ENCODE measurements at places on chromosomes 1 and 21.

GRCh38 chr1:169236880-169237279 is 130.4 kb downstream of the ATP1B1 start:
- no peak for DNase-seq

GRCh38 chr1:203652724-203653461 is 26.3 kb downstream of the ATP2B4 start:
- no peak for DNase-seq

DNA sequence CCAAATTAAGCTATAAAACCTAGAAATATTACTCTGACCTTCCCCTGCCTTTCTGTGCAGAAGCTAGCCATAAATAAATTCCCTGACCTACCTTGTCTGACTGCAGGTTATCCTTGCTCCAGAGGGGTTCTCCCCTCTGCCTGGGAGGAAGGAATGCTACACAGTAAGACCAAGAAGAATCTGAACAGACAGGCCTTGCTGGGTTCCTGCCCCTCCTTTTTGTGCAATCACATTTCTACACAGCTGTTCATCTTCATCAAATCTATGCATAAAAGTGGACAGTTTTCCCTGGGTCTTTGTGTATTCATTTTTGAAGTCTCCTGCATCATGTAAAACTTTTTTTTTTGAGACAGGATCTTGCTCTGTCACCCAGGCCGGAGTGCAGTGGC is 50.6 kb downstream of the DNTTIP2 start:
- no peak for DNase-seq

- no peak for DNase-seq
Measured at GRCh38 chr1:185540295-185540694, 193.9 kb upstream of the HMCN1 start.

DNA sequence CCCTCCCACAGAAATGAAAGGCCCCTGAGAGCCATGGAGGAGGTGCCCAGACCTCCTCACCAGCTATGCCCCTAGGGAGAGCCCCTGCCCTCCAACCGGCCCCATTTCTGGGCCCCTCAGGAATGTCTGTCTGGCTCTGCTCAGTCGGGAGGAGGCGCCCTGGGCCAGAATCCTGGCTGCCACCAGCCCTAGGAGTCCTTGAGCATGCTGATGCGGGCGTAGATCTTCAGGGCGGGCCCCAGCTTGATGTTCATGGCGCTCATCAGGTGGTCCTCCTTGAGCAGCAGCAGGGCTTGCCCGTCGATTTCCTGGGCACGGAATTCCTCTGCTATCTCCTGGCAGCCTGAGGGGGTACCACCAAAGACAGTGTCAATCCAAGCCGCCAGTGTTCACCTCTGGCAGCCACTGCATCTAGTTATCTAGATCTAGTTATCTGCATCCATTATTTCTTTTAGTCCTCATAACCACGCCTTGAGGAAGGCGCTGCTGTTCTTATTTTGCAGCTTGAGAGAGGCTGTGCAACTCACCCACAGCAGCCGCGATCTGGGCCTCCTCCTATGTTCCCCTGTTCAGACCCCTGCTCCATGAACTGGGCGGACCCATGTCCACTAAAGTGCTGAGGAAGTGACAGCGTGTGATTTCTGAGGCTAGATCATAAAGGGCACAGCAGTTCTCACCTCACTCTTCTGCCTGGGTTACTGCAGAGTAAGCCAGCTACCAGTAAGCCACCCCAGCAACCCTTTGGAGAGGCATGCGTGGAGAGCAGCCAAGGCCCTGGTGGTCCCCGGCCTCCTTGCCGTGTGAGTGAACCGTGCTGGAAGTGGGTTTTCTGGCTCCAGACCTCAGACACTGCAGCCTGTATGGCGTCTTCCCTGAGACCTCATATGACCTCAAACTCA is 4.0 kb upstream of the A3GALT2 start:
- DNase-seq: no peak

GRCh38 chr1:27487966-27488884 is 1.7 kb downstream of the WASF2 start:
- no peak for DNase-seq

DNA sequence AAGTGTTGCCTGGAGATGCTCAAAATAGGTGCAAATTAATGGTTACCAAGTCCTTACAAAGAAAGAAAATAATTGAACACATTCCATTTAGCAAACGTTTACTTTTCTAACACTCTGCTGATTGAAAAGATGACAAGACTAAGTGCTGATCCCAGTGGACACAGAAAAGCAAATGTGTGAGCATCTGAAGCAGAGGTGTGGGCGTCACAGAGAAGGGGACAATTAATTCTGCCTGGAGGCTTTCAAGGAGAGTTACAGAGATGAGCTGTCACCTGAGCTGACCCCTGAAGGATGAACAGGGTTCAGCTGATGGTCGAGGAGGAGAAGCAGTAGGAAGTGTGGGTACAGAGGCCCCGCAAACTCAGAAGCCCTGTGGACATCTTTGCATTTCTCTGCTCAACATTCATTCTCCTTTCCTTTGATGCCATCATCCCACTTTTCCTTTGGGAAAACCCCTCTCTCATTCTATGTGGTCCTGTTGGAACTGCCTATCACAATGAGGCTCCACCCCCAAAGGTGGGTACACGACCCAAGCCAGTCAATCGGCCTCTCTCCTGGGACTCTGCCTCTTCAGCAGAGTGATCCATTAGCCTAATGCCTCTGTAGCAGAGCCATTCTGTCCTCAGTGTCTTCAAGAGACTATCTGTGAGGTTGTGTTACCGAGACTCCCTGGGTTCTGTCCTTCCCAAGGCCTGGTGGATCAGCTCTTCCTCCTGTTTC is 17.2 kb upstream of the PLA2G2E start:
- no peak for DNase-seq

- no peak for DNase-seq
Measured at GRCh38 chr21:34180407-34180806, 107.0 kb downstream of the MRPS6 start.

- no peak for DNase-seq
Measured at GRCh38 chr1:110945626-110946025, 18.1 kb downstream of the LRIF1 start.

DNA sequence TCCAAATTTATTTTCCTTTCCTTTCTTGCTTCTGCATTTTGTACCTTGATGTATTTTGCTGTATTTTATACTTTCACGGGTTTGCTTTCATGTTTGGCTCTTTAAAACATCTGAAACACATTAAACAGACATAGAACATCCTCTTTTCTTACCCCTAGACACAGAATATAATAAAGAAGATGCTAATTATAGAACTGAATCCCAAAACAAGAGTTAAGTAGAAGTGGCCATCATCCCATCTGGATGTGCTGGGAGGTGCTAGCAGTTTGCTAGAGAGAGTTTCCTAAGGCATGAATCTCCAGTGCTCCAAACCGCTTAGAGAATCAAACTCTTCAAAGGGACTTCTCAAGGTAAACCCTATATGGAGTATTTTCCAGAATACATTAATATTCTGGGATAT is 53.9 kb upstream of the GNG12 start:
- no peak for DNase-seq

GRCh38 chr1:1327291-1327690 is 2.7 kb downstream of the CPTP start:
- no peak for DNase-seq

DNA sequence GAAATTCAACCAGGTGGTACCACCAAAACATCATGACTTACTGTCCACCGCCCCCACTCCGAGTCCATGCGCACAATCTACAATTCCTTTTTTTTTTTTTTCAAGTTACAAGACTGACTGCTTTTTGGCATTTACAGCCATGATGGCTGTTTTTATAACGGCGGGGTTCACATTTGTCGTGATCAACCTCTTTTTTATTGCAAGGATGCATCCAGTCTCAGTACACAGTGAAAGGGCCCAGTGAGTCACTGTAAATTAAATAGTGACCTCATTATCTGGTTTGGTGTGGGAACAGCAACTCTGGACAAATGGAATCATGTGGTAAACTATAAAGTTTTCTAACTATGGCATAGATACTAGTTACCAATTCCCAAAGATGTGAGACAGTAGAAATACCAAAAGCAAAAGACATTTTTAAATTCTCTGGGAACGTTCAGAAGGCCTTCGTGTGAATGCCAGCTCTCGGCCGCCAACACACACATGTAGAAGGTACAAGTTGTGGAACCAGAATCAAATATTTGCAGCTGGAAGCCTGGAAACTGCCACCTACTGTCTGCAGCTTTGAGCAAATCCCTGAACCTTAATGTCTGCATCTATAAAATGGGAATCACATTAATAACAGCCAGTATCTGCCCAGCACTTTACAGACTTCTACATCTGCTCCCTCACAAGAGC is 4.9 kb downstream of the GLIS1 start:
- DNase-seq: no peak

GRCh38 chr1:156912861-156913808 is 7.3 kb upstream of the LRRC71 start:
- peak; percentile 75 for DNase-seq

DNA sequence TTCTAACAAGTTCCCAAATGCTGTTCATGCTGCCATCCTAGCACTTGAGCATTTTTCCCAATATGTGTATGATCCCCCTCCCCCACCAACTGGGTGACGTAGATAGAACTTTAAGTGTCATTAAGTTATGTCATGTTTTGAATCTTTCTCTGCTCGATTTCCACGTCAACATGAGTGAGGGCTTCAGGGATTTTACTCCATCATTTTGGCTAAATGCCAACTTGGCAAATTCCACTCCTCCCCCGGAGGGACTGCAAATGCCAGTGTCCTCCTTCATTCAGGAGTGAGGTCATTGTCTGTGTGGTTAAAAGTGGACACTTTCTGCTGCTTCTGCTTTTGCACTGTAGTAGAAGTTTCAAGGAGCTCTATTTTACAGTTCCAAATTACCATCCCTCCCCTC is 201.7 kb downstream of the FGGY start:
- DNase-seq: no peak

DNA sequence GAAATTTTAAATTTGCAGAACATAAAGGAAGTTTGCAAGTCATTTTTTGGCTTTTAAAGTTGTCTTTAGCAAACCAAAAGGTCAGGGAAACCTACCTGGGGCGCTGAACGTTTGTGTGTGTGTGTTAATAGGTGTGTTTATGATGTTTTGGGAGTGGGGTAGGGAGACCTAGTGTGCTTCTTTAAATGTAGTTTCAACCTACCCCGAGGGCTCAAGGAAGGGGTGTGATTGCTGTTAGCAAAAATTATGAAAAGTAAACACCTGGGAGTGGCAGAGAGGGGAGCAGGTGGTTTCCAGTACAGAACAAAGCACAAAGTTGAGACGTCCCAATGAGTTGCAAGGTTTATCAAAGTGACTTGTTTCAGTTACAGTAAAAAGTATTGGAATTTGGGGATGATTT is 58.7 kb upstream of the WDR26 start:
- DNase-seq: no peak

- no peak for DNase-seq
Measured at GRCh38 chr1:158153746-158154444, 26.8 kb upstream of the CD1D start.

DNA sequence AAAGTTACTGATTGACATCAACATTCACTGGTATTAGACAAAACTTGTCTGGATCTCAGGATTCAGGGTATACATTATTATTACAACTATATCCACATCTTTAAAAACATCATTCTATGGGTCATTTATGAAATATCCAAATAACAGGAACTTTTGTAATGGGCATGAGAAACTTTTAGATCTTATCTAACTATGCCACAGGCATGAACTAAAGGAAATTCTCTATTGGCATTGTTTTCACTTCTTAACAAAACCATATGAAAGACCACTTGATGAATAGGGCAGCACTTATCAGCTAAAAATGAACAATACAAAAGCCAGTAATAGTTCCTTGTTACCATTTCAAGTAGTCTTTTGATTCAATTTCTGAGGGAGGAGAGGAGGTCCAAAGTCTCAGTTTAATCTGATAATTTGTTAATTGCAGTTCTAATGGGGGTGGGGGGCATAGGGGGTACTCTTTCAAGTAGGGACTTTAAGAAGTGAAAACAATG is 30.8 kb upstream of the CPLANE2 start:
- DNase-seq: no peak

- DNase-seq: no peak
Measured at GRCh38 chr1:217896490-217896889, 265.3 kb downstream of the SPATA17 start.

GRCh38 chr21:45473496-45474322 is 68.5 kb downstream of the SLC19A1 start:
- no peak for DNase-seq

GRCh38 chr1:232600424-232601258 is 29.3 kb downstream of the SIPA1L2 start:
- peak; percentile 15 for DNase-seq

GRCh38 chr1:21913258-21913657 is 23.9 kb downstream of the HSPG2 start:
- DNase-seq: no peak

DNA sequence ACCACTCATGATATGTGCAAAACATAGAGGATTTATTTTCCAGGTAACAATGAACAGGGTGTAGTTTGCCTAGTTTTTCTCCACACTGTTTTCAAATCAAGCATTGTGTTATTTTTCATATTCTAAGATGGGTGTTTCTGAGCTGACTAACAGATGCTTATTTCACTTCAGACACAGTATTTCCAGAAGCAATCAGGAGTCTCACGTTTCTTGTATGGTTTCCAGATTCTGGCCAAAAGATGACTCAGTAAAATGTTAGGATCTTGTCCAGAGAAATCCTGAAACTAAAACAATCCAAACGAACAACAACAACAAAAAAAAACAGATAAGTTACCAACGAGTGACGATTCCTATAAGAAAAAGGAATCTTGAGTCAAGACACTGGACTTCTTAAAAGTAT is 5.3 kb downstream of the UTS2 start:
- no peak for DNase-seq

DNA sequence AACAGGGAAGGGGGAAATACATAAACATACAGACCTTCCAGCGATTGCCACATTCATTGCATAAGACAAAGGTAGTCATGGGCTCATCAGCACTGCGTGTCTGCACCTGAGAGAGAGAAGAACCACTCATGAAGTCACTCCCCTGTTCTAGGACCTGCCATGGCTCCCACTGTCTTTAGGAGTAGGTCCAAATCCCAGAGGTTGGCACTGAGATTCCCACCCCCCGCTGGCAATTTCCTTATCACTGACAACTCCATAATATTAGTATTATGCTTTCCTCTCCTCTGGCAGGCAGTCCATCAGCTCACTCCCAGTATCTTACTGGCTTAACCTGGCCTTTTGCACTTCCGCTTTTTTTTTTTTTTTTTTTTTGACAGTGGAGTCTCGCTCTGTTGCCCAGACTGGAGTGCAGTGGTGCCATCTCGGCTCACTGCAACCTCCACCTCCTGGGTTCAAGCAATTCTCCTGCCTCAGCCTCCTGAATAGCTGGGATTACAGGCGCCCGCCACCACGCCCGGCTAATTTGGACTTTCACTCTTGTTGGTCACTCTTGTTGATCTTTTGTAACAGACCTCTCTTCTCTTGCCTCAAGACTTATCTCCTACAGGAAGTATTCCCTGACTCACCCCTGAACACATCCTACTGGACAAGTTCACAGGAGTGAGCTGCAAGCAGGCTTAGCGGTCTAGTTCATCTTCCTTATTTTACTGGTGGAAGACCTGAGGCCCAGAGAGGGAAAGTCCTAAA is 14.8 kb upstream of the ZNF436 start:
- DNase-seq: no peak

- no peak for DNase-seq
Measured at GRCh38 chr1:186014370-186015037, 280.3 kb downstream of the HMCN1 start.

GRCh38 chr1:244084763-244085162 is 33.7 kb downstream of the ZBTB18 start:
- DNase-seq: no peak

GRCh38 chr1:66088787-66089186 is 296.1 kb downstream of the PDE4B start:
- DNase-seq: no peak
